ENCODE measurements at places on chromosomes 3 and 15. TPM values are rescaled to one million over a fixed set of nuclear protein-coding genes. Genes with fewer than 3 reads are reported as not detected.

DNA sequence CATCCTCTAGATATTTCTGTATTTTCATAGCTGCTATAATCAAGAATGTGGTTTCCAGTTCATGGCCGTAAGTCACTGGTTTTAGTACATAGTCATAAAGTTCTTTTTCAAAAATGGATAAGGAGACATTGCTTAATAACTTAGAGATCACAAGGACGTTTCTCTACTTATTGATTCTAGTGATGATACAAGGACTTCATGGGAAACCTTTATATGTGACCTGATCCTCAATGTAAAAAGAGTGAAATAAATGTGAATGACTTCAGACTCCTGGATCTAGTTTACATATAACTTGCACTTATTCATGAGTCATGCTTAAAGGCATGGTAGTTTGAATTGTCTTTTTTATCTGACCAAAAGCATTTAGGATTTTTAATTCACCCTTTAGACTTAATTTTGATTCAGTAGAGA lies 35.2 kb downstream of the TSC22D2 start:
- DNase-seq, result peak; percentile 27

TPRG1 gene
- 1.6 TPM for total RNA-seq

DNA sequence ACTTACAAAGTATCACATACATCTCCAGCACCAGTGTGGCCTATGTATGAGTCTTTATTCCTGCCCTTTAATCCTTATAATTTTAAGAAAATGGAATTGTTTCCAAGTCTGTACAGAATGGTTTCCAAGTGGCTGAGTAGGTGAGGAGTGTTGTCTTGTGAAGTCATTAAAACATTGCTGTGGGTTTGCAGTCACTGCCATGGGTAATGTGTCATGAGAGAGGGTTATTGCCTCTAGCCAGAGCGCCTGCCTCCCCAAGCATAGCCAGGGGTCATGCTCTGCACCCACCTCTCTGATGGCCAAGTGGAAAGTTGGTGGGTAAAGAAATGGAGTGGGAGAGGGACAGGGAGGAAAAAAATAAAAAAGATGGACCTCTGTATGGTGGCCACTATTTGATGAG lies 25.3 kb downstream of the TRAK1 start:
- no peak for DNase-seq

- no peak for DNase-seq
Observed at GRCh38 chr15:85579957-85580694, 199.7 kb downstream of the AKAP13 start.

IMPG2 gene
- total RNA-seq, result 0.13 TPM

KLF15 gene
- total RNA-seq, result 3.4 TPM

Data from bronchial epithelial cell (primary cell).